Right ventricle myocardium inferior (tissue), 1 donor: ENCODE measurements at places on chromosomes 16 and 17. TPM values are rescaled to one million over a fixed set of nuclear protein-coding genes. Genes with fewer than 3 reads are reported as not detected.

- no peak for DNase-seq
Measured at GRCh38 chr16:11589198-11589550, 2.5 kb upstream of the LITAF start.

GRCh38 chr16:78697426-78697825 lies 598.0 kb downstream of the WWOX start:
- no peak for DNase-seq

DNA sequence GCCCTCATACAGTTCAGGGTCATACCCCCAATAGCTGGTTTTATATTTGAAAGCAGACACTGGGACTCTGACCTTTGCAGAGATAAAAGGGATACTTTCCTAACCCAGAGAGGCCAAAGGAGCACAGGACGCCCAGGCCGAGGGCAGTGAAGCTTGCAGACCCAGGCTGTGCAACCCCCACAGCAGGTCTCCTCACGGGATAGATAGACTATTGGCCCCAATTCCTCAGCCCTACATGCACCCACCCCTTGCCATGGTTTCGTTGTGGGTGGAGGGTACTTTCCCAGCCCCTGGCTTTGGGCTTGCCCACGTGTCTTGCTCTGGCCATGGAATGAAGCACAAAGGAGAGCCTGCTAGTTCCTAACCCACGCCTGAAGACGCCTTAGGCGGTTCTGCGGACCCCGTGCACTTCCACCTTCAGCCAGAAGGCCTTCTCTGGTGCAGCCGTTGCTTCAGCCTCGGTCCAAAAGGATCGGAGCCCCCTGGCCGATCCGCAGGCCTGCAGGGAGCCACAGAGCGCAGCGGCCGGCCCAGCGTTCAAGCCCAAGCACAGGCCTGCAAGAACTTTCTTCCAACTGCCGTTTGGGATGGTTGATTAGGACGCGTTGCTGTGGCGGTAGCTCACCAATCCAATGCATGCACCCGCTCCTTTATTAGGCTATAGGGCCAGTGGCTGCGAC lies 9.8 kb upstream of the BRCA1 start:
- DNase-seq = no peak

Gene TCAP
- total RNA-seq = 5,286 TPM

Gene ZG16B
- 0.35 TPM for total RNA-seq
